Non-pigmented ciliary epithelial cell (primary cell): ENCODE measurements at places on chromosomes 3 and 15.
A peak's percentile ranks its signal among the peaks of the same experiment; 100 is the strongest.

GRCh38 chr3:192940129-192940528 is 22.5 kb upstream of the MB21D2 start:
- no peak for DNase-seq

DNA sequence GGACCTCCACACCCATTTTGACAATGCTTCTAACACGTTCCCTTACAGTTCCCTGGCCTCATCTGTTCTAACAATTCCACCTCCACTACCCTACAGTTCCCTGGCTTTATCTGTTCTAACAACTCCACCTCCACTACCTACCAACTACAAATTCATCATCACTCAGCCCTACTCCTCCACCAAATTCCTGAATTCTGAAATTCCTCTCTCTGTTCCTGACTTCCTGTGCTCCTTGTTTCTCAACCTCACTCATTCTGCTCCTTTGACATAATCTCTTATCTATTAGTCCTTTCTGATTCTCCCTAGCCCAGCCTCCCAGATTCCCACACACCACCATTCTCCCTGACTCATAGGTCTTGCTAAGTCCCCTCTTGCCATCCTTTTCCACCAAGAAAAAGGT is 22.5 kb downstream of the UPK1B start:
- no peak for DNase-seq

DNA sequence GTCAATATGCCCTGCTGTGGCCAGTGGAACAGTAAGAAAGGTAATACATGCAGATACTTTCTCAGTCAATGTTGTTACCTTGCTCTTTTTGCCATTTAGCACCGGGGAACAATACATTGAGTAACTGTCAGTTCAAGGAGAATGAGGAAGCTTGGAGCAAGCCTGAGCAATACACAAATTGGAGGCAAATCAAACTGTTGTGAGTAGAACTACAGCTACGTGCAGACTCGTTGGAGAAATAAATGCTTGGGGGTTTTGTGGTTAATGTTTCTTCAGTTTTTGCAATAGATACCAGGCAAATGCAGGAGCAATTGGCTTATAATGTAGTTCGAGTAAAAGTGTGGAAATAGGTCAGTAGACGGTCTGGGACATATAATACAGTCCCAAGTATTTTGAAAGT is 587.3 kb upstream of the ROBO1 start:
- no peak for DNase-seq

DNA sequence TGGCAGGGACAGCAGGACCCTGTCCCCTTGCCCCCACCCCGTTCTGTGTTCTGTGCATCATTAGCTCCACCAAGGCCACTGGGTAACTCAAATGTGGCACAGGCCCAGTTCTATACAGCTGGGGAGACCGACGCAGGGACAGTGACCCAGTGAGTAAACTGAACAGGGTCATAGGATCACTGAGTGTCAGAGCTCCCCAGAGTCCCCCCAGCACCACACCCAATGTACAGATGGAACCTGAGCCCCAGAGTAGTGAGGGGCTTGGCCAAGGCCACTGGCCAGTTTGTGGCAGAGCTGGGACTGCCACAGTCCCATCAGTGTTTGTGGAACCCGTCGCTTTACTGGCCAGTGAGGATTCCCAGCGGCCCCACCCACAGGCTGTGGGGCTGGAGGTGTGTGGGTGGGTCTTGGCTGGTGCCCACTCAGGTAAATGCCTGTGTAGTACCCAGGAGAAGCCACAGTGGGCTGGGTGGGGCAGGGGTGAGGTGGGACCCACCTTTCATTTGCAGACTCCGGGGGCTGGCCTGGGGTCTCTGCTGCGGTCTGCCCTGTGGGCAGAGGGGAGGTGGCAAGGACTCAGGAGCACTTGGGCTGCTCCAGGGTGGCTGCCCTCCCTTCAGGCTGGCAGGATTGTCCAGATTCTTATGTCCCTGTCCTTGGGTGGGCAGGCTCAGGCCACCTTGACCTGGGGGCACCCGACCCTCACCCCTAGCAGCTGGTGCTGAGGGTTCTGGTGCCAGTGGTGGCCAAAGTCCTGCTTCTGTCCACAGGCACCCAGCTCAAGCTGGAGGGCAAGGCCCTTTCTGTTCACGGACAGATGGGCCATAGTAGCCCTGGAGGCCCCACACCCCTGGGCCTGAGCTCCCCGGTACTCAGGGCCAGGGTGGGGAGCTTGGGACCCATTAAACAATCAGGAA is 11.6 kb upstream of the CLK3 start:
- DNase-seq = no peak

DNA sequence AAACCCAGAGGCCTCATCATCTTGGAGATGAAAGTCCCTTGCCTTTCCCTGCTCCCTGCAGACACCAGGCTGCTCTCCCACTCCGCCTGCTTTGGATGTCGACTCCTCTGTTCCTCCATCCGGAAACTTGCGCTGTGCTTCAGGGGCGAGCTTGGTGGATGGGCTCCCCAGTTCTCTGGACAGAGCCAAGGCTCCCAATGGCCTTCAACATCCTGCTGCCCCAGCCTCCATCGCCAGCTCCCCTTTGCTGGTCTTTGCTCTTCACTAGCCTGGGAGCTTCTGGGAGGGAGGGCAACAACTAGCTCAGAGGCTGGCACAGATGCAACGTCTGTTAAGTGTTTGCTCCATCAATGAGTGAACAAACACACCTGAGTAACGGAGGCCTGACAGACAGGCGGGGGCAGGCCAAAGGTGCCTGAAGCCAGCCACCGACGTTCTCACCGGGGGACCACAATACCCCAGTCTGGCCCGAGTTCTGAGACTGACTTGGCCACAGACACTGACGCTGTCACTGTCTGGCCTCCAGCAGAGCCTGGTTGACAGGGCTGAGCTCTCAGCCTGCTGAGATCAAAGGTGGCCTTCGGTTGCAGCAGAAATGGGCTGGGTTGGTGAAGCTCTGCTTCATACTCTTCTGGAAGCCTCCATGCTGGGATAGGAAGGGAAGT is 39.0 kb downstream of the RGMA start:
- no peak for DNase-seq

- DNase-seq = no peak
These were observed 13.5 kb downstream of the SLC28A2 start for GRCh38 chr15:45265506-45265905.

DNA sequence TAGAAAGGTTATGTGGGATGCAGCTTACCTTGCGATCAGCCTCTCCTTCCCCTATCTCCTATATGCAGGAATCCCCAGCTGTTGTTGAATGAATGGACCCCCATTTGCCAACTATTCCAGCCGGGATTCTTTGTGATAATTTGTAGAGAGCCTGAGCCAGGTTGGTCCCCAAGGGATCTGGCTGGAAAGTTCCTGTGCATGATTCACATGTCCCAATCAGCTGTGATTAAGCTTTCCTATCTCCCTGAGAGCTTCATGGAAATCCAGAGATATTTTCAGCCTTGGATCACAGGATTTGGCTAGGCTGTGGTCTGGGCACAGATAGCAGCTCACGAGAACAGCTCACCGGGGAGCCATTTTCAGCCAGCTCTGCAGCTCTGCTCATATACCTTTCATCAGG is 76.7 kb downstream of the ARNT2 start:
- DNase-seq = peak; percentile 89

DNA sequence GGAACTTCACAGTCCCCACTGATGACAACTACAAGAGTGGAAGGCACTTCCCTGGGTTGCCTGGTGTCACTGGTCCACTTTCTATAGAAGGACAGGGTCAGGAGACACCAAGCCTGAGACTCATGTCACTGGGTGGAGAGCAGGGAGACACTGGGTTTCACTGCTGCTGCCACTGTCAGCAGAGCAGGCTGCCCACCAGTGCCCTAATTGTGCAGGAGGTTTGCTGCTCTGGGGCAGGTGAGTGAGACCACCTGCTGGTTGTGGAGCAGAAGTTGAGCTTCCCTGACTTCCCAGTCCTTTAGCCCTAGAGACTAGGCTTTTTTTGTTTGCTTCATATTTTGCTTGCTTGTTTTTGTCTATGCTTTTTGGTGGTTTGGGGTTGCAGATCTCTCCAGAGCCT is 528.4 kb upstream of the RGMA start:
- DNase-seq = no peak

DNA sequence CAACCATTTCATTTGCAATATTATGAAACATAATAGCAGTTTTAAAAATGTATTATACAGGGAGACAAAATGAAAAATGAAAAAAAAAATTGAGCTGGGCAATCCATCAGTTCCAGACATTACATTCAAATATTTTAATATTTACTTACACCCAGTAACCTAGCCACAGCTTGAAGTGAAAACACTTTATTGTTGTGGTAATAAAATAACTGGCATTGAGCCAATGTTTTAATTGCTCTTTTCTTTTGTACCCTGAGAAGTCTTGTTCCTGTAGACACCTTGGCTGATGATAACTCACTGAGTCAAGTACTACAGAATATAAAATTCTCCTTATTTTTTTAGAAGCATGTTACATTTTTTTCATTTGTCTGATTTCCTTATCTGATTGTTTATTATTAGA is 180.6 kb downstream of the ROBO1 start:
- DNase-seq = no peak

DNA sequence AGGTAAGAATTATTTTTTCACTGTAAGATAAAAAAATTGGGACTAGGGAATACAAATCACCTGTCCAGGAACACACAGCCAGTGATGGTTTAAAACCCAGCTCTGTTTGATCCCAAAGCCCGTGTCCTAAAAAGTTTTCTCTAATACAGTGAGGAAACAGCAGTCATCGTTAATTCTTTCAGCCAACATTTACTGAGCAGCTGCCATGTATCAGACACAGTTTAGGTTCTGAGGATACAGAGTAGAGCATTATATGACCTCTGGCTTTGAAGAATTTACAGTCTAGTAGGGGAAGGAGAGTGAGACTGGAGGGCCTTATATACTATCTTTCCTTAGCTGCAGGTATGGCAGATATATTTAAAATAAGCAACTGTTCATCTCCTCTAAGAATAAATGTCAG is 82.7 kb downstream of the KCNMB2 start:
- DNase-seq = no peak

DNA sequence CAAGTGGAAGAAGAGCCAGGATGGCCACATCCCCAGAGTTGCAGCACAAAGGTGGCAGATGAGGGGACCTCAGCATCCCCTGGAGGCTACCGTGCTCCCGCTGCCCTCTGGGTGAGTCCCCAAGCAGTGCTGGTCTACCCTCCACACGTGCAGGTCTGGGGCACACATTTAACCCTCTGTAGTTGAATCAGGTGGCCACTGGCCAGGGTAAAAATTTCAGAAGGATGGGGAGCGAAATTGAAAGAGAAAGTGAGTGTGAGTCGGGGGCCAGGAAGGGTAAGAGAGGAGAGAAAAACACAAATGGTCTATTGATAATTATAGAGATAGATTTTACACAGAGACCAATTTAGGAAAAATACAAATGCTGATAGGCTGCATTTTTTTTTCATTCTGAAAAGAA is 139.5 kb upstream of the EIF1B start:
- no peak for DNase-seq

GRCh38 chr3:13111173-13111872 is 38.1 kb upstream of the IQSEC1 start:
- no peak for DNase-seq
